ENCODE measurements at places on chromosomes 5 and 9.

DNA sequence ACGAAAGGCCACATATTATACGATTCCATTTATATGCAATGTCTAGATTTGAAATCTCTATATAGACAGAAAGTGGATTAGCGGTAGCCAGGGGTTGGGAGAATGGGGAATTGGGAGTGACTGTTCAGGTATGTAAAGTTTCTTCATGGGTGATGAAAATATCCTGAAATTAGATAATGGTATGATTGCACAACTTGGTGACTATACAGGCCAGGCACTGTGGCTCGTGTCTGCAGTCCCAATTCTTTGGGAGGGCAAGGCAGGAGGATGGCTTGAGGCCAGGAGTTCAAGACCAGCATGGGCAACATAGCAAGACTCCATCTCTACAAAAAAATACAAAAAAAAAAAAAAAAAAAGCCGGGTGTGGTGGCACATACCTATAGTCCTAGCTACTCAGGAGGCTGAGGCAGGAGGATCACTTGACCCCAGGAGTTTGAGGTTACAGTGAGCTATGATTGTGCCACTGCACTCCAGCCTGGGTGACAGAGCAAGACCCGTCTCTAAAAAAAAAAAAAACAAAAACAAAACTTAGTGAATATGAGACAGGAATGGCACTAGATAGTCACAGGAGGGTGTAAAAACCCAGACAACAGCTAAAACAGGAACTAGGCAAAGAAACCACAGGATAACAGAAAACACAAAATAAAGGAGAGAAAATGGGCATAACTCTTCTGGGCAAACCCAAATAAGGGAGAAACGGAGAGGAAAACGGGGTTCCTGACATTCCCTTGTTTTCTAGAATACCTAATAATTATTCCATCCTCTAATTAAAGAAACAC is 72.1 kb upstream of the ZNF618 start:
- no peak for DNase-seq

GRCh38 chr9:116383133-116383532 is 229.5 kb downstream of the PAPPA start:
- DNase-seq, result no peak

DNA sequence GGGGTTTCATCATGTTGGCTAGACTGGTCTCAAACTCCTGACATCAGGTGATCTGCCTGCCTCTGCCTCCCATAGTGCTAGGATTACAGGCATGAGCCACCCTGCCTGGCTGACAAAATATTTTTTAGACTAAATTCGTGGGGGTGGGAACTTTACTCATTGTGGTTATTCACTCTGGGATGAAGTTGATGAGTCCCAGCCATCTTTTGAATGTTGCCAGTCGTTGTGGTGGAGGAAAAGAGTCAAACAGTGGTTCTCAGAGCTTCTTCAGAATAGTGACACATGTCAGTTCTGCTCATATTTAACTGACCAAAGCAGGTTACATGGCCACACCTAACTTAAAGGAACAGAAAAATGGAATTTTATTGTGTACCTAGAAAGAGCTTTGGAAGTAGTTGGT is 6.9 kb downstream of the SREK1 start:
- DNase-seq, result peak; percentile 33

- no peak for DNase-seq
Measured at GRCh38 chr9:128043467-128043868, 23.7 kb downstream of the NAIF1 start.

GRCh38 chr5:78701795-78702410 is 53.3 kb upstream of the LHFPL2 start:
- DNase-seq, result no peak

- no peak for DNase-seq
Measured at GRCh38 chr9:31774571-31774970, 609.9 kb upstream of the ACO1 start.

GRCh38 chr5:58934629-58935097 is 351.8 kb downstream of the RAB3C start:
- DNase-seq, result no peak

DNA sequence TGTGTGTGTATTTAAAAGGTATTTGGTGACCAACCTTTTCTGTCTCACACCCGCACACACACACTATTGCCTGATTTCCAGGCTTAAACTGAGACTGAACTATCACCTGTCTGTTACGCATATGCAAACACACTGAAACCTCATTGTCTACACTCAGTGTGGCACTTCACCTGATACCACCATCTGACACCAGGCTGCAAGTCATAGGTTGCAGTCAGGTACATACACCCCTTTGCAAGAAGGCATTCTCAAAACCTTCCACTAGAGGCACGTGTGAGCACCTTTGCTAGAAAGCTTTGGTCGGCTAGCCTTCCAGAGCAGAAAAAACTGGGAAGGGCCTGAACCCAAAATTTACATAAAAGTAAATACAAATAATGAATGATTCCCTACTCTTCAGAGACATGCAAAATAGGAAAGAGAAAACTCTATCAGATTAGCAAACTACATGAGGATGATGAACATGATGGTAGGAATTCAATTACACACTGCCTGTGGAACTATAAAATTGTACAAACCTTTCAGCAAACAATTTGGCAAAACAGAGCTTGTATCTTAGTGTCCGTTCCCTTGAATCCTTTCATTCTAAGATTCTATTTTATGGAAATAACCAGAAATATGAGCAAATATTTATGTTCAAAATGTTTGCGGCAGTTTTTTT is 5.9 kb upstream of the FOXD1 start:
- DNase-seq, result no peak

DNA sequence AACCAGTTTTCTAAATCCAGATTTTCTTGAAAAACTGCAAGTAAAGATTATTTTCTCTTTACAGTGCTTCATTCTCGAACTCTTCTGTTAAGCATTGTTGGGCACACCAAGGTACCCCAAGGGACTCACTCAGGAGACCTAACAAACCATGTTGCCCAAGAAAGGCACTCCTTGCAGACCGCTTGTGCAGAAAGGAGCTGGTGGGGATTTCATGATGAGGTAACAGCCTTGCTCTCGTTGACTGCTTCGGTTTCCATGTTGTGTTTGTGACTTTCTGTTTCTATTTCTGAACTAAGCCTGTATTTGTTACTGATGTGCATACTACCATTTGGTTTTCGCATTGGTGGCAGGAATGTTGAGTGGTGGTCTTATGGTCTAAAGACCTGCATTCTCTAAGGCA is 266.6 kb upstream of the DAP start:
- DNase-seq, result no peak

- no peak for DNase-seq
Measured at GRCh38 chr9:89759572-89759971, 154.8 kb downstream of the GADD45G start.

DNA sequence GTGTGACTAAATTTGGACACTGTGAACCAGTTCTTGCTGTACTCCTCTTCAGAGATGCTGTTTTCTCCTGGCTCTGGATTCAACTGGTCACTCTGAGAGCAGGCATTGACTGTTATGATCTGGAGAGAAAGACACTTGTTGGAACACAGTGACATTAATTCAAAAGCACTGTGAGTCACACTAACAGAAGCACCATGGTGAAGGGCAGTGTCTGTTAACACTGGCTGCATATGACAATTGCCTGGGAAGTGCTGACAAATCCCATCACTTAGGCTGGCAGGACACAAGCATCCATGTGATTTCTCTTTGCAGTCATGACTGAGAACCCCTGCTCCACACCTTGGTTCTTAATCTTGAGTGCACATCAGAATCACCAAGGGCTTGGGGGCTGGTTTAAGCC is 132.4 kb downstream of the TRPM6 start:
- DNase-seq, result no peak

DNA sequence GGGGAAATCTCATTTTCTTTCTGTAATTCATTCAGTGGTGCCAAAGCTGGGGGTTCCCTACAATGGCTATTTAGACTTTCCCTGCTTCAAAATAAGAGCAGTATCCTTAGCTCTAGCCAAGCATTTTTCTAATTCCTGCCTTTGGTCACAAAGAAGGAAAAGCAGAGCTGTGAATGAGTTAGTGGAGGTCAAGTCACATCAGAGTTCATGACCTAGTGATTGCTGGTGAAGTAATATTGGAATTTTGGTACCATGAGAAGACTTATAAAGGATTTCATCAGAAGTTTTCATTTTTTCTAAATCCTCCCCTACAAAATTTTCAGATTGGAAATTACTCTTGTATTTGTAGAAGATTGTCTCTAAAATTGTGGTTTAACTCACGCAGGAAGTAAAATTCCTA is 28.0 kb downstream of the DNAJC21 start:
- no peak for DNase-seq

DNA sequence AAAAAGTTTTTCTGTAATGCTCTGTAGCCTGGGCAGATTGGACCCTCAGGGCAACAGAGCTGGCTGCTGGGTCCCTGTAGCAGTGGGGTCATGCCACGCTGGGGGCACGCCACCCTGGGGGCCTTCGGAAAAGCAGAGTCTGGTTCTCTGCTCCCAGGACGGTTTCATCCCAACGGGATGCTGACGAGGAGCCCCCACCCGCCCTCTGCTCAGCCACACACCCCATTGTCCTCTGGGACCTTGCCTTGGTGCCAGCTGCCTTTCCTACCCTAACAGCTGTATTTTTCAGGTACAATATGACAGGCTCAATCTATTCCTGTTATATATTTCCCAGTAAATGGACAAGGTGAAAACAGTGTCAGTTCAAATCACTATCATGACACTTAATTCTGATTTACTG is 29.0 kb upstream of the MVB12B start:
- no peak for DNase-seq

DNA sequence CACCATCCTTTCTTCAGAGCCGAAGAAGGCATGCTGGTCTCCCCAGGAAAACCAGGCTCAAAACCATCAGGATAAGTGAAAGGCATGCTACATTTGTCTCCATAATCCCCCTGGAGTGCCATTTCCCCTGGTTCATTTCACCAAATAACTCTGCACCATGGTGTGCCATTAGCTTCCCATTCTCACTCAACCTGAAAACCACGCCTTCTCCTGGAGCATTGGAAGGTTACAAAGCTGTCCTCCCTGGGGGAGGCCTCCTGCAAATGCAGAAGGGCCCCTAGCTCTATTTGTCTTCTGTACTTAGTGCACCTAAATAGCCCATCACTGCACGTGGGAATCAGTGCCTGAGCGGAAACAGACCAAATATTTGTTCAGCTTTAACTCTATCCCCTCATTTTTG is 90.2 kb upstream of the ICE1 start:
- DNase-seq, result no peak

DNA sequence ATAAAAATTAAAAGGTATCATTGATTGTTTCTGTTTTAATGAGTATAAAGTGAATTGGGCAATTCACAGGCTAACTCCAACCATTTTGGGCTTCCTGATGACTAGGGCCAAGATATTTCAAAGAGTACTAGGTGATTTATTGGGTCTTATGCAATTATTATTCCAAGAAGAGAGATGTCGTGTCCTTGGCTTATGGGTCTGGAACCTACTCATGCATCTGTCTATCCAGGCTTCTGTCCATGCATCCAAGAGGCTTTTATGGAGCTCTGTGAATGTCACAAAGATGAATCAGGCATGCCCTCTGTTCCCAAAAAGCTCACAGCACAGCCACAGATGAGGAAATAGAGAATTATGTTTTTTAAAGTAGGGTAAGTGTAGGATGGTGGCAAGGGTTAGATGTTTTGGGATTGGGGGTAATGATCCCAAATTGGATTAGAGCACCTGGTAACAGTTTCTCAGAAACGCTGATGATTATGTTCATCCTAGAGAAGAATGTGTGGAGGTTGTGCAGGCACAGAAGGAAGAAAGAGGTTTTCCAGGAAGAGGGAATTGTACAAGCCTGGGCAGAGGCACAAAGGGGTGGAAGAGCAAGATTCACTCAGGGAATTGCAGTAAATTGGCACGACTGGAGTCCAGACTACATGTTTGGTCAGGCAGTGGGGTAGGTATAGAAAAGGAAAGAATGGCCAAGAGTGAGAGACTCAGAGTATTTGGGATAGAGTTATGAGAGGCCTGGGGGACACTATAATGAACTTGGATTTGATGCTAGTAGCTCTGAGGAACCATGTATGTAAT is 83.0 kb upstream of the TNC start:
- no peak for DNase-seq

DNA sequence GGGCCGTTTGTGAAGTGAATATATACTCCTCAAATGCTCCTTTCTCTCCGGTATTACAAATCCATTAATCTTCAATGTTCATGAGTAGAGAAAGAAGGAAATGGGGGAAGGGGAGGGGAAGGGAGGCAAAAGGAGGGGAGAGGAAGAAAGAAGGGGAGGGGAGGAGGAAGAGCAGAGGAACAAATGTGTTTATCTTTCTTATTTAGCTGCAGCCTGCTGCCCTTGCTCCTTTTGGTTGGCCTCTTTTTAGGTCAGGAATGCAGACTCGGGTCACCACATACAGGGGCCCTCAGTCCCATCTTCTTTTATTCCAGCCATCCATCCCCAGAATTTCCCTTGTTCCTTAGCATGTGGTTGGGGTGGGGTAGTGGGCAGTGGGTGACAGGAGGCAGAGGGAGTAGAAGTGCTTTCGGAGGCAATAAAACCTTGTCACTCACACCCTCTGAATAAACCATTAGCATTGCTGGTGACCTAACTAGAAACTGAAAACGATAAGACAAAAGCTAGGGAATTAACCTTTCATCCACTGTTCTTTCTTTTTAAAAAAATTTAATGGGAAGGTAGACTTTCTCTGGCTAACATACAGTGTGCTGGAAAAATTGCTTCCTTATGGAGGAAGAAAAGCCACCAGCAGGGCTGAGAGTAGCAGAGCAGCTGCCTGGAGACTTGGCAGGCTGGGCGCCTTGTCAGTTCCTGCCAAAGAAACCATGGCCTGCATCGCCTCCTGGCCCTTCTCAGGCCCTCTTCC is 16.8 kb upstream of the PRLR start:
- DNase-seq, result no peak

GRCh38 chr5:89117124-89117644 is 234.2 kb upstream of the MEF2C start:
- DNase-seq, result no peak

GRCh38 chr5:135140446-135141204 is 106.6 kb upstream of the PITX1 start:
- DNase-seq, result no peak

- DNase-seq, result no peak
Measured at GRCh38 chr5:60018091-60018490, 124.6 kb upstream of the PDE4D start.

DNA sequence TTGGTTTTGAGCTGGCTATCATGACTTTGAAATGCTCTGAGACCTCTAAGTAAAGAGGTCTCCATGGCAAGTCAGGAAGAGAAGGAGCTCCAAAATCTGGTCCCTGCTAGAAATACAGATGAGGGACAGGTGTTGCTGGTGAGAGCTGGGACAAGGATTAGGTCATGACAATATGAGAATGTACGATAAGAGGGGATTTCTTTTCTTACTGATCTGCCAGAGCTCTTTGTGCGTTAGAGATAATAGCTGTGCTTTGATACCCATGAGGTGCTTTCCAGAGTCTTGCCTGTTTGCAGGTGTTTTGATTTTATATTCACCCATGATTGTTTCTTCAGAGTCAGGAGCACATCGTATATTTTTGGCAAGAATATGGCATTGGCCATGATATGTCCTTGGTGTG is 56.5 kb downstream of the ANKRD33B start:
- DNase-seq, result no peak

- no peak for DNase-seq
Measured at GRCh38 chr9:111454751-111455150, 29.4 kb downstream of the ECPAS start.

Data from stimulated activated CD4-positive, alpha-beta T cell treated with anti-CD3 and anti-CD28 coated beads, Interleukin-2, amount 100 ng/mL, for 48 hours (primary cell).